SJCRH30 (cell line): ENCODE measurements at places on chromosomes 13 and 19. TPM values are rescaled to one million over a fixed set of nuclear protein-coding genes. Genes with fewer than 3 reads are reported as not detected.
A peak's percentile ranks its signal among the peaks of the same experiment; 100 is the strongest.

DNA sequence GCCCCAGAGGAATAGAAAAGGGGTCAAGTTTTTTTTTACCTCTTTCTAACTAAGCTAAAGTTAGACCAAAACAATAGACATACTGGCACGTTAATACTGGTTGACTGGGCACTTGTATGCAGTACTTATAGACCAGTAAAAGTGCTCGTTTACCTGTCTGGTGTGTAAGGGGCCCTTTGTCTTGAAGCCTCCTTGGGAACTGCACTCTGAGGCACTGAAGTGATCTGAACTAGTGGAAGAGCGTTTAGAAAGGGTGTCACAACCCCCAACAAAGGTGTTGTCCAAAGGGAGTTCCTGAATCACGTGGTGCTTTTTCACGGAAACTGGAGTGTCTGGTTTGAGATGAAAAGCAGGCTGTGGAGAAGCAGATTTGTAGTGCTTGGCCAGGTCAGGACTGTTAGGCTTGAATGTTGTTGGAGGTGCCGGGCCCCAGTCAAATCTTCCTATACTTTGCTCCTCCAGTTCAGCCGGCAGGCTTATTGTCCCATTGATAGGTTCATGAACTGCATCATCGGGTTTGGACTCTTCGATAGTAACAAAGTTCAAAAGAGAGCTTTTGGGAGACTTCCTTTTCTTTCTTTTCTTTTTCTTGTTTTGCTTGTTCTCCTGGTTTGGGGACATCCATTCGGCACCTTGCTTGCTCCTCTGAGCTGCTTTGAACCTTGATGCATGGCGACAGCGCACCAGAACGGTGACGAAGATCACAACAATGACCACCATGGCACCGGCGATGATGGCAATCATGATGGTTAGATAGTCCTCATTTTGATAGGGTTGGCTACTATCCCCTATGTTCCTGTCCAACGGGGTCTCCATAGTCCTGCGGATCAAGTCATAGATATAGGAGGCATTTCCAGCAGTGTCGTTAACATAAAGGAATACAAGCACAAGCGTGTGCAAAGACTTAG, 4.6 kb downstream of the PCDH9 start:
- DNase-seq = no peak
- H3K4me3 ChIP-seq = no peak overlapping the region
- no peak overlapping the region for H3K27ac ChIP-seq

GRCh38 chr13:80798576-80799133, 457.7 kb upstream of the SPRY2 start:
- no peaks in the 10 kb centered on the region for H3K36me3 ChIP-seq
- DNase-seq = no peak
- H3K27ac ChIP-seq = no peak overlapping the region
- H3K27me3 ChIP-seq = no peaks in the 10 kb centered on the region
- H3K4me3 ChIP-seq = no peak overlapping the region

- peak; percentile 42 for DNase-seq
- no peak overlapping the region for H3K27ac ChIP-seq
- H3K4me1 ChIP-seq = no peaks in the 10 kb centered on the region
Observed at GRCh38 chr19:51333836-51334460, 8.0 kb downstream of the VSIG10L start.

DNA sequence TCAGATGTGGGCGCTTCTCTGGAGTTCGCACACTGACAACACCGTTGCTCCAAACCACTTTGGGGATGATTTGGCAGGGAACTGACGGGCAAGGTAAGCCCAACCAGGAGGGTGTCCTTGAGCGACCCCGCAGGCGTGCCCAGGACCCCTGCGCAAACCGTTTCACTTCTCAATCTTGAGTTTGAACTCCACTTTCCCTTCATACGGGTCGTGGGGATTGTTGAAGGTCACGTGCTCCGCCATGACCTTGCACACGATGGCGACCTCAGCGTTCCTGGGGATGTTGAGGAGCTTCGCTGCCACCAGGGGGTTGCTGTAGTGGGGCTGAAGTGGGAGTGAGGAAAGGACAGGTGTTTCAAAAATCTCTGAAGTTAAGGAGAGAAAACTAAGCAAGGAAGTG, 8.8 kb downstream of the ATP4B start:
- DNase-seq = no peak
- no peak overlapping the region for H3K27ac ChIP-seq
- no peak overlapping the region for H3K4me3 ChIP-seq
- H3K27me3 ChIP-seq = no peaks in the 10 kb centered on the region
- no peaks in the 10 kb centered on the region for H3K4me1 ChIP-seq

- H3K27me3 ChIP-seq = no peaks in the 10 kb centered on the region
- no peak overlapping the region for H3K27ac ChIP-seq
- H3K4me3 ChIP-seq = no peak overlapping the region
- H3K36me3 ChIP-seq = peaks cover 32% of the 10 kb centered on the region
- H3K4me1 ChIP-seq = no peaks in the 10 kb centered on the region
Observed at GRCh38 chr13:45016792-45017425, 27.6 kb downstream of the GPALPP1 start.

The EBI3 gene
- total RNA-seq = not detected in 2 replicates

The EFNB2 gene
- 18.0 and 19.0 TPM in 2 replicates for total RNA-seq

DNA sequence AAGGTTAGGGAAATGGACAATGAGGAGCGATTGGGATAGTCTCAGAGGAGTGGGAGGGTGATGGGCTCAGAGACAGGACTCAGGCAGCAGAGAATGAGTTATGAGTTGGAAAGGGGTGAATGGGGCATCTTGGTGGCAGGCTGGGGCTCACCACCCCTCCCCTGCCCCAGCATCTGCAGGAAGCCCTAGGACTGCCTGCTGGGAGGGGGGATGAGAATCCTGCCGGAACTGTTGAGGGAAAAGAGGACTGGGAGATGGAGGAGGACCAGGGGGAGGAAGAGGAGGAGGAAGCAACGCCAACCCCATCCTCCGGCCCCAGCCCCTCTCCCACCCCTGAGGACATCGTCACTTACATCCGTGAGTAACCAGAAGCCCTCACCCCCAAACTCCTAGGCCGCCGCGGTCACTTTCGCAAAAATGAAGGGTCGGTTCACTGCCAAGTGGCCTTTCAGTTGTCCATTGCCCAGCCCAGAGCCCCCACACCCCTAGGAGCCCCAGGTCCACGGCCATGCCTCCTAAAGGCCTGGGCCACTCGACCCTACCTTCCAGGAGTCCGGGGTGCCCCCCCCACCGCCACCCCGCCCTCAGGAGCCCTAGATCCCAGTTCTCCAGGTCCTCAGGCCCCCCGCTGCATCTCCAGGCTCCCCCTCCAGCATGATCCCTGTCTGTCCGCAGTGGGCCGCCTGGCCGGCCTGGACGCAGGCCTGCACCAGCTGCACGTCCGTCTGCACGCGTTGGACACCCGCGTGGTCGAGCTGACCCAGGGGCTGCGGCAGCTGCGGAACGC, 764 bp downstream of the CLEC11A start:
- no peak overlapping the region for H3K27ac ChIP-seq
- H3K36me3 ChIP-seq = no peaks in the 10 kb centered on the region
- H3K4me3 ChIP-seq = no peak overlapping the region
